ENCODE measurements at places on chromosomes 7 and 10.

- DNase-seq = no peak
Measured at GRCh38 chr7:70595755-70596597, 536.0 kb upstream of the GALNT17 start.

DNA sequence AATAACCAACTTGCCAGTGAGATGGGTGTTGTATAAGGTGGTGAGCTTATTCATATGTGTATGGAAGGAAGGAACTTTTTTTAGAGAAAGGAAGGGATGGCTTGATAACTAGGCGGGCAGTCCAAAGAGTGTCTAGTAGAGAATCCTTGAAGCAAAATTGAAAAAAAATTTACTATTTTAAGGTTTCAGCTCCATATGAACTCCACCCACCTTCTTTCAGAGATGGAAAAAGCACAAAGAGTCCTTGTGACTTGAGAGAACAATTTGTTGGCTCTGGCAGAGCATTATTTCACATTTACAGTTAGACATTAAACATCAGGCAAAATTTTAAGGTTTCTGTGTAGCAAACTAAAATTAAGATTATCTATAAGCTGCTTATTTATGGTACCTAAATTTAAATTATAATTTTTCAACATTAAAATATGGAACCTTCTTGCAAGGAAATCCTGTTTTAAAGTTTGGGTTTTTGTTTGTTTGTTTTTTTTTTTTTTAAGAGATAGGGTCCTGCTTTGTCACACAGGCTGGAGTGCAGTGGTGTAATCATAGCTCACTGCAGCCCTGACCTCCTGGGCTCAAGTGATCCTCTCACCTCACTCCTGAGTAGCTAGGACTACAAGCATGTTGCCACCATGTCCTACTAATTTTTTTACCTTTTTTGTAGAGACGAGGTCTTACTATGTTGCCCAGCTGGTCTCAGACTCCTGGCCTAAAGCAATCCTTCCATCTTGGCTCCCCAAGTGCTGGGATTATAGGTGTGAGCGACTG, 12.2 kb downstream of the PTPN12 start:
- no peak for DNase-seq

GRCh38 chr7:100679129-100679926, 5.8 kb downstream of the GNB2 start:
- DNase-seq = no peak

DNA sequence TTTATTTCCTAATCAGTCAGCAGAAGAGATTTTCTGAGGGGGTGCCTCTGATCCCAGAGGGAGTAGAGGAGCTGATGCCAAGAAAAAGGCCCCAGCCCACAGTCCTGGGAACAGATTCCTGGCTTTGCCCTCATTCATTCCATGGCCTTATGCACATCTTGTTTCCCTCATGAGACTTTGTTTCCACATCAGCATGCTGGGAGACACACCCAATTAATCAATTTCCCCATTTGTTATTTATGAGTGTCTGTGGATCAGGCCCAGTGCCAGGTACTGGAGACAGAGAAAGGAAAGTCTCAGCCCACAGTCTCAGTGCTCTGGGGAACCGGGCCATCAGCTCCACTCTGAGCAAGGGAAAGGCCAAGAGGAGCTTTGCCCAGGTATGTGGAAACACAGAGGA, 496.2 kb upstream of the ZMIZ1 start:
- DNase-seq = no peak

DNA sequence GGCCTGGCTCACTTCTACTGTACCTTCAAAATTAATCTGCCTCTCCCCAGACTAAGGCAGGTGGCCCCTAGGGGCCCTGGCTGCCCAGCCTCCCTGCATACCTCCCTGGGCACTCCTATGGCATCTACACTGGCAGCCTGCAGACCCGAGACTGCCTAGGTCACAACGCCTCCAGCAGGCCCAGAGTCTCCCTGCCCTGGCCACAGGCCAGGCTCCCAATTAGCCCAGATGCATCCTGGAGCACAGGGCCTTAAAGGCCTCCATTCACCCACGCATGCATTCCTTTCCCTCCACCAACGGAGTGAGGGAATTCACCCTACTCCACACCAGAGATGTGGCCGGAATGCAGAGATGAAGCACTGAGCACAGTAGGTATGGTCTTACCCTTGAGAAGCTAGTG, 1.9 kb downstream of the CHAT start:
- no peak for DNase-seq

DNA sequence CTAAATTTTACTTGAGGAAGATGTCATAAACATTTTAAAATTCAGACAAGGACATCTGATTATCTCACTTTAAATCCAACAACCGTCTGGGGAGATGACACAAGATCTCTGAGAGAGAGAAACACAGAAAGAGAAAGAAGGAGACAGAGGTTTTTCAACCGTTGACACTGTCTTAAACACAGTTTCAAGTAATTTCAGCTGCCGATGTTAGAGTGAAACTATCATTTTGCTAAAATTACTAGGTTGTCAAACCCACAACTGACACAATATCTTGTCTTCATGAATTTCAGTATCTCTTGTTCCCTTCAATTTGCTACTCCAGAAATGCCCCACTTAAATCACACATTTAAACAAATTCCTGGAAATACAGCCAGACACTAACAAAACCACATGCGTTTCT, 174.8 kb downstream of the RAPGEF5 start:
- no peak for DNase-seq

DNA sequence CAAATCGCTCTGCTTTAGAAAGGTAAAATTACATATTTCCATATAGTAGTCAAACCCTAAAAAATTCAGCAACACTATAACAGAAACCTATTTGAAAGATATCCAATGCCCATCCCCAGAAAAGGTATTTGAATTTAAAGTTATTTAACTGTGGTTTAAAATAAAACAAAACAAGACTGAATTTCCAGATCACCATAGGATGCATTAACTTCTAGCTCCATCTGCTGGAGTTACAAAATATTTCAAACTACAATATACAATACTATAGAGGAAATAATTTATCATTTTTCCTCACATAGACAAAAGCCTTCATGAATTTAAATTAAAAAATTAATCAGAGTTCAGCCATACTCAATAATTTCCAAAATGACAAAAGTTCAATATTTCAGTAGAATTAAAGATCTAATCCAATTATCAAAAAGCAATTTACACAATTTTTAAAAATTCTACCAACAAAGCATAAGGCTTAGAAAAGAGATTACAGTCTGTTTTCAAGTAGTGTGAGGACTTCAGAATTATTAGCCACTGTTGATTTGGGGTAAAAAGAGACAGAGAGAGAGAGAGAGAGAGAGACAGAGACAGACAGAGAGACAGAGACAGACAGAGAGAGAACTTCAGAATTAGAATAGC, 75.9 kb downstream of the LMBR1 start:
- DNase-seq = no peak

DNA sequence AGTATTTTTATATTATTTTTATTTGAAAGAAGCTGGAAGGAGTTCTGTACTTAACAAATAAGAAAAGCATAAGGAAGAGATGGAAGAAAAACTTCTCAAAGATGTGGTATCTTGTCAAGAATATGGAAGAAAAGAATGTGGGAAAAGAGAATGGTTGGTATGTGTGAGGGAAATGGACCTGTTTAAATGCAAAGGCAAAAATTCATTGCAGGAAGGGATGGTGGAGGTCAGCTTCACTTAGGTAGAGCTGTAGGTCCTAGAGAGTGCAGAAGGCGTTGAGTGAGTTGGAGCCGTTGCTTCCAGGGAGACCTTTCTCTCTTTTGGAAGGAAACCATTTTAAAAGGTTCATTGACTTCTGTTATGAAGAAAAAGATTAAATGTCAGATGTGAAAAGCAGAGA, 107.3 kb downstream of the EXOC4 start:
- no peak for DNase-seq

DNA sequence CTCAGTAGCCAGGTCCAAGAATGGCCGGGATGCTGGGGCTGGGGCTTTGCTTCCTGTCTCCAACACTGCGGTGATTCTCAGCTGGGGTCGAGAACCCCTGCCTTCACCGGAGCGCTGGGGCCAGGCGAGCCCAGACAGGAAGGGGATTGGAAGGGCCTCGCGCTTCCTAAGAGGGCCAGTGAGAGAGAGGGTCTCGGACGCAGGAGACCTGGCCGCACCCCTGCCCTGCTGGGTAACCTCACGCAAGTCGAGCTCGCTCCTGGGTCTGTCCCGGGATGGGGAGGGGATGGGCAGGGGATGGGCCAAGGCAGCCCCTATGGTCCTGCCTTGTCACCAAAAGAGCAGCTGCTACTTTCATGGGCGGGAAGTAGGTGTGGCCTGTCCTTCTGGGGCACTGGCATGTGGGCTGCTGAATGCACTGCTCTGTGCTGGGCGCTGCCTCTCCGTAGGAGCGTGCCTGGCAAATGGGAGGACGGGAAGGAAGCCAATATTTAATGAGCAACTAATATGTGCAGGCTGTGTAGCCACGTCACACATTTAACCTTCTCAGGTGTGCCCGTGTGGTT, 20.0 kb downstream of the KCNK18 start:
- DNase-seq = peak; percentile 7
